ENCODE measurements at places on chromosomes 1 and 21. TPM values are rescaled to one million over a fixed set of nuclear protein-coding genes. Genes with fewer than 3 reads are reported as not detected.

GRCh38 chr1:152160576-152160975 is 1.5 kb upstream of the RPTN start:
- no peak for DNase-seq

GRCh38 chr1:208006258-208006920 is 95.5 kb upstream of the CD34 start:
- DNase-seq = no peak

Gene TRIM45
- polyA plus RNA-seq = 16.0 TPM

DNA sequence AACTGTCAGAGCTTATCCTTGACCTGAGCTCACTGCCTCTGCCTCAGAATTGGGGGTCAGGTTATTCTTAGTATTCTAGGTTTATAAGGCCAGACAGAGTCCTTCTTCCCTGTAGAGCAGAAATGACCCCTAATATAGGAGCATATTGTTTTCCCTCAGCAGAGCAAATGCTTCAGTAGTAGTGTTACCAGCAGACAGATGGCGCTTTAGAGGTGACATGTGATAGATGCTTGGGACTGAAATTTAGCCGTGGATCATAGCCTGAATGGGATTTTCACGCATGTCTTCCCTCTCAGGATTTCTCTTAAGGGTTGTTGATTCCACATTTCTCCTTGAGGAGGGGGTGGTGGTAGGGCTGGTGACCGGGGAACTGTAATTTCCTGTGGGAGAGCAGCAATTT is 24.5 kb downstream of the ADARB1 start:
- DNase-seq = no peak

Gene RGS4
- 14.1 TPM for polyA plus RNA-seq

GRCh38 chr21:32958288-32959002 is 67.3 kb upstream of the OLIG2 start:
- peak; percentile 30 for DNase-seq

Gene GUCA2B
- polyA plus RNA-seq = not detected

Gene LRRC3
- 4.3 TPM for polyA plus RNA-seq

Gene OR6P1
- polyA plus RNA-seq = not detected

Gene ASCL5
- polyA plus RNA-seq = 0.07 TPM

- no peak for DNase-seq
These were observed 58.5 kb upstream of the FGGY start for GRCh38 chr1:59238333-59238934.

DNA sequence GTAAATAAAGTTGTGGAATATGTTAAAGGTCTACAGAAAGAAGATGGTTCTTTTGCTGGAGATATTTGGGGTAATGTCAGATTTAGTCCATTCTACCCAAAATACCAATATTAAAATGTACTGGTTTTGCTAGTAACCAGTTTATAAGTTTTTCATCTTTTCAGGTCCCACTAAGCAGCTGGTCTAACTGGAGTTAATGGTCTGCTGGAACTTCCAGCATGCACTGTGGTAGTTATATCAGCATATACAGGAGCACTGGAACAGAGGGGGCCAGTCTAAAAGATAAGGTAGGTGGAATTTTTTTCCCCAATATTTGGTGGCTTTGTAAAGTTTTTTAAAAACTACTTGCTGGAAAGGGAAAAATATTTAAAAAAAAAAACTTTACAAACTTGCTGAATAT is 3.9 kb downstream of the RABGGTB start:
- no peak for DNase-seq

DNA sequence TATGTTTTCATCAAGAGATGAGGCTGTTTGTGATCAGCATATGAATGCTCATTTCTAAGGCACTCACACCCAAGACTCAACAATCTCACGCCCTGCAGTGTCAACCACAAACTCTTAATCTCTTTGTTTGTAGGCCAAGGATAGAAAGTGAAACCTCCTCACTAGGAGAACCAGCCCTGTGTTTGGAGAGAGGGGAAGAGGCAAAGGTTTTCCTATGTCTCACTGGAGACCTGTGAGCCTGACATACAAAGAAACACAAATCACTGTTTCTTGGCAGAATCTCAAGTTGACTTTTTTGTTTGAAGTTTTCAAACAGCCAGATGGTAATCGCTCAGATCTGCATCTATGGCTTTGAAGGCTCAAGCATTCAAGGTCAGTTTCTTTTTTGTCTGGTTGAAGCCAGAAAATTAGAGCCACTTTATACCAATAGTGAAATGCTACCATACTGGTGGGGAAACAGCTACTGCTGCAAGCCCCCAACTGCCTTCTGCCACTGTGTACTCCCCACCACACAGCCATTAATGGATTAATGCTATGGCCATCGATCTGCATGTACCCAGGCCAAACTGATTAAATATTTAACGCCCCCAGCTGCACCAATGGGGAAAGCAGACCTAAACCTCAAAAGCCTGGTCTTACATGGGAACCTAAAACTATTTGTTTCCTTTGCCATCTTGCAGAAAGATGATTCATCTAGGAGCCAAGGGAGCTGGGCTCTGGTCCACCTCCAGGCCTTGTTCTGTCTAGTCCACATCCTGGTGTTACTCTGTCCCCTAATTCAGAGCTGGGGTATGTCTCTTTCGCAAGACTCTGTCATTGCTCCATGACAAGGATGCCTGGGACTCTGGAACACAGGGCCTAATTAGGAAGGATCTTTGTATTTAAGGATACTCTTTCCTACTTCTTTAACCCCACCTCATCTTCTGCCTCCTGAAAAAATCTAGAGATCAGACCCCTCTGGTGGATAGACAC is 16.3 kb downstream of the PDZK1 start:
- no peak for DNase-seq
